ENCODE measurements at places on chromosomes 12 and 14. TPM values are rescaled to one million over a fixed set of nuclear protein-coding genes. Genes with fewer than 3 reads are reported as not detected.

Gene PMEL
- 0.19 TPM for total RNA-seq

Gene DNAI7
- total RNA-seq, result not detected

Gene NFATC4
- 25.8 TPM for total RNA-seq

Gene GLIPR1L1
- total RNA-seq, result not detected

Gene PIK3C2G
- total RNA-seq, result not detected

Gene PTPRB
- 187 TPM for total RNA-seq

Gene HOXC12
- total RNA-seq, result not detected

Gene DAO
- not detected for total RNA-seq

All from endothelial cell of coronary artery (primary cell).